Right cardiac atrium (tissue), 5 donors: ENCODE measurements at places on chromosomes 7 and 10. TPM values are rescaled to one million over a fixed set of nuclear protein-coding genes. Genes with fewer than 3 reads are reported as not detected.

DNA sequence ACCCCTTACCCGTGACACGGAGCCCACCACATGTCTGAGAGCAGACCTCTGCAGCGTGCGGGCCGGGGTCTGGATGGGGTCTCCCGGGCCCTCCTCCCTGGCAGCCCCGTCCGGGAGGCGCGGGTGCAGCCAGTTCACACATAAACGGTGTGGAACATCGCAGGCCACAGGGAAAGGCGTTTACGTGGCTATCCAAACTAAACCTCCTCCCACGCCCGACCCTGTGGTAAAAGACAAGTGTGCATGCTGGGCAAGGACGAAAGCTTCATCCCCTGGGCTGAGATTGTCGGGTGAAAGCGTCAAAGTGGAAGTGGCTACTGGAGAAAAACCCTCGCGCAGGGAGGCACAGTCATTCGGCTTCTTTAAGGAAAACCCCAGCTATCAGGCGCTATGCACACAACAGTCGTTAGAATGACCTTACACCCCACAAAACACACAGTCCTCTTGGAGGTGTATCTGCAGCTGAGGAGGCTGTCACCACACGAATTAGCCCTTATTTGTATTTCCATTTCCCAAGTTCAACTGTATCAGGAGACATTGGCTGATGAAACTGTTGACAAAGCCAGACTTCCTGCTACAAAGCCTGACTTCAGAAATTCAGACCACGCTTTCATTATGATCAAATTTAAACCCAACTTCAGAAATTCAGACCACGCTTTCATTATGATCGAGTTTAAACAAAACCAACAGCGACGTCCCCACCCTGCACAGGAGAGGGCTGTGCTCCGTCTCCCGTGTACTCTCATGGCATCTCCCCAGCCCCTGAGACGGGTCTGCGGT is 15.3 kb downstream of the GPER1 start:
- DNase-seq: peak; percentile 46

DNA sequence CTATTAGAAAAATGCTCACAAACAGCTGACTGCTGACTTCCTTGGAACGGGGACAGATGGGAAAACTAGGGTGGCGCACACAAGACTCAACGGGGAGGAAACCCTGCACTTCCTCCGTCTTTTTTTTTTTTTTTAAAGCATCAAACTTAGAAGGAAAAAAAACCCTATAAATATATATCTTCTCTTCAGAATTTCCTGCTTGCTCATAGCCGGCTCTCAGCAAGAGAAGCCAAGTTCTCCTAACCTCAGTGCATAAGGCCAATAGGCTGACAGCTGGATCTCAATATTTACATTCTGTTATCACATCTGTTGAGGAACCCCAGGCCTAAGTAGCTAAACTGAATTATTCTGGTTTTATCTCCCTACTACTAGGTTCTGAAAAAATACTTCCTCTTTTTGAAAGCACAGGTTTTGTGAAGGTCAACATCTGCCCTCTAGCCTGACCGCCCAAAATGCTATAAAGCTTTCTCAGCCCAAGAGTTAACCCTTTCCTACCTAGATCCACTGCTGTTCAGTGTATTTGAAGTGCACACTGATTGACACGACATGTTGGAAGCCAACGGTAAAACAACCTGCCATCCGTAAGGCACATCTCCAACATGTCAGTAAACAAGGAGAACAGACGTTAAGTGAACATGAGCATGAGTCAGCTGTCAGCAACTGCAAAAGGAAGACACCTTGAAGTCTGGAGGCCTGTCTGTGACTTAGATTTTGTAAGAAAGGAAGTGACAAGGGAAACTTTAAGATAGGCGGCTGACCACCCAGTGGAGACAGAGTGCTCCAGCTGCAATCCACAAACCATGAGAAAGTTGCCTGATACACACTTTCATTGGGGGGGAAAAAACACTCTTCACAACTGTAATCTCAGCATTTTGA is 83.8 kb downstream of the EBLN1 start:
- DNase-seq: no peak

DNA sequence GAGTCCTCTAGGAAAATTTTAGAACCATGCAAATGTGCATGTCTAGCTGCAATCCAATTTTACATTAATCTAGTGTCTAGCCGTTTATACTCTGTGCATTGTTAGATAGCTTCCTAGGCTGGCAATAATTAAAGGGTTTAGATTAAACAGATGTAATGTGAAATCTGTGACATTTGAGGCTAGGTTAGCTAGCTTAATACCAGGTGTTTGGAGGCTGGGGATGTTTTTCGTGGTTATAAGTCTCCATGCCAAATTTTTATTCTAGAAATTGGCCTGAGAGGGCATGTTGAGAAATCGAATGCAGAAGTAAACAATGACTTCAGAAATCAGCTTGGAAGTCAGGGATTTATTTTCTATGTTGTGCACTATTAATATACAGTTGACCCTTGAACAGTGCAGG is 94.2 kb downstream of the ST7 start:
- no peak for DNase-seq

DNA sequence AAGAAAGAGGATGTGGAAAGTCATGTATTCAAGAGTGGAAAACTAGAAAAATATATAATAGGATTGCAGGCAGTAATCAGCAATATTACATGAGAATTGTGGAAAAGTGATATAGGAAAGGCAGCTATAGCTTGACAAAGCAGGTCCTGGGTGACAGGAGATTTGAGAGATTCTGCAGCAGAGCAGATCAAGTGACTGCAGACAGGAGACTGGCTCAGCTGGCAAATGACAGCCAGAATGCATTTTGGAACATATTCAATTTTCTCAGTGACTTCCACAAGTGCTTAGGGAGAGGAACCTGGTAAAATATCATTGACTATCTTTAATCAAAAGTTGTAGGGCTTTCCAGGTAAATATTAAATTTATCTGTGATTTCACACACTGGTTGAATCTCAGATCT is 260.5 kb upstream of the CACNA2D1 start:
- DNase-seq: no peak

GRCh38 chr7:28623105-28623730 is 210.9 kb downstream of the CREB5 start:
- no peak for DNase-seq

DNA sequence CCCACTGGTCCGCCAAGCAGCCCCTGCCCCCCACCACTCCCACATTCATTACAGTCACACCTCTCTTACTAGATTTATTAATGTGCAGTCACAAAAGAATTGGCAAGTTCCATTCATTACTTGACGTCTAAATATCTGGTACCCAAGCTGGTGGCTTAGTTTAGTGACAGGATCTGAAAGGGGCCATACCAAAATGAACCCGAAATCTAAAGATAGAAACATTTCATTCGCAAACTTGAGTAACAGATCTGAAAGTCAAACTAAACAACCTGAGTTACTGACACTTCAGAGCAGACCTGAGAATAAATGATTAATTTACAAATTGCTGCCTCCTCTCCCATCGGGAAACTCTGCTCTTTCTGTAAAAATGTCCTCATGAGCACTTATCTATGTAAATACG is 53.4 kb downstream of the TNS3 start:
- DNase-seq: no peak

The TNS3 gene
- 40.4 TPM for total RNA-seq

- DNase-seq: no peak
These were observed 148.2 kb upstream of the LRRTM3 start for GRCh38 chr10:66777665-66778064.

DNA sequence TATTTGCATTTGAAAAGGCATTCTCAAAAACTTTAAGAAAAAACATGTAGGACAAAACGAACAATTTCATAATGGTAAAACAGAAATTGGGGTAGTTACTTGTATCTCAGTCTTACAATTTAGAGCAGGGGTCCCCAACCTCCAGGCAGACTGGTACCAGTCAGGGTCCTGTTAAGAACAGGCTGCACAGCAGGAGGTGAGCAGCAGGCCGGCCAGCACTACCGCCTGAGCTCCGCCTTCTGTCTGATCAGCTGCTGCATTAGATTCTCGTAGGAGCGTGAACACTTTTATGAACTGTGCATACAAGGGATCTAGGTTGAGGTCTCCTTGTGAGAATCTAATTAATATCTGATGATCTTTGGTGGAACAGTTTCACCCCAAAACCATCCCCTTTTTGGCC is 77.3 kb downstream of the SEMA3A start:
- no peak for DNase-seq

The CUZD1 gene
- total RNA-seq: 0.17 TPM

The CFAP70 gene
- 2.1 TPM for total RNA-seq

DNA sequence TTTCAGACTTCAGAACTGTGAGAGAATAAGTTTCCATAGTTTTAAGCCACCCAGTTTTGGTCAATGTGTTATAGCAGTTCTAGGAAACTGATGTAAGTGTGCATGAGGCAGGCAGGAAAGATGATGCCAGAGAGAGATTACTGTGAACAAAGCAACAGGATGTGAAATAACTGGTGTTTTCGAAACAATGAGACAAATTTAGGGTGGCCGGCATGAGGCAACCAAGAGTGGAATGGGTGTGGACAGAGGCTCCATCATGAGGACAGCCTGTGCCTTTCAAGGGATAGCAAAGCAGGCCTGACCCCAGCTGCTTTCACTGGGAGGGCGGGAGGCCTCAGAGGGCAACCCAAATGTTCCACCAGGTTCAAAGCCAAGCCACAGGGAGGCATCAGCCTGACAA is 67.3 kb upstream of the UCN3 start:
- peak; percentile 67 for DNase-seq

The TMEM213 gene
- not detected for total RNA-seq

GRCh38 chr7:99843808-99844207 is 16.0 kb downstream of the CYP3A43 start:
- no peak for DNase-seq

GRCh38 chr10:92816091-92816531 is 32.2 kb upstream of the EXOC6 start:
- DNase-seq: no peak

The GNAT3 gene
- not detected for total RNA-seq

DNA sequence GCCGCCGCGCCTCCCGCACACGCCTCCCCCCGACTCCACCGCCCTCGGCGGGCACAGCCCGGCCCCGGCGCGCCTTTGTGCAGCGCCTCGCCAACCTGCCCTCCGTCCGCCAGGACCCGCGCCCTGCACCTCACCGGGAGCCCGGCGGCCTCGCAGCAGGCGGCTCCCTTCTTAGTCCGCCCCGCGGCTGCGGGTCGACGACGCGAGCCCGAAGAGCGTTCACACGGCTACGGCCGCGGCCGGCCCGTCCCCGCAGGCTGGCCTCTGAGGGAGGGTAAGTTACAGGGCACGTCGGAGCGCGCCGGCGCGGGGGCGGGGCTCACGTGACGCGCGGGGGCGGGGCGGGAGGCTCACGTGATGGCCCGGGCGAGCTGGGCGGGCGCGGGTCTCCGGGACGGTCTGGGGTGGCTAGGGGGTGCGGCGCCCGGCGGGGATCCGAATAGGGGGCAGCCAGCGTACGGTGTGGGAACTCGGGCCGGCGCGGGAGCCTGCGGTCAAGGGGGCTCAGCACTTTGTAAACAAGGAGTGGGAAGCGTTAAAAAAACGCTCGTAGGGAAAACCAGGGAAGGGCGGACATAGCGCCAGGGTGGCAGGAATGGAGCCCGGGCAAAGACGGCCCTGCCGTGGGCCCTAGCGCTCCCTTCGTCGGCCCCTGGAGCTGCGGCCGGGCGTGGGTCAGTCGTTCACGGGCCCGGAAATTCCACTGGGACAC is at the start of gene ARHGAP12:
TSS of gene ARHGAP12 (minus strand) at position 283 of the 712 bp plus-strand sequence. CDS start 19,976 bp downstream, outside the sequence.
- peak; percentile 97 for DNase-seq

The FAM200A gene
- 4.7 TPM for total RNA-seq

- DNase-seq: no peak
These were observed 29.9 kb downstream of the DNAJB6 start for GRCh38 chr7:157366722-157367121.

The DENND2A gene
- 10.7 TPM for total RNA-seq
